ENCODE measurements at places on chromosomes 6 and 20.

DNA sequence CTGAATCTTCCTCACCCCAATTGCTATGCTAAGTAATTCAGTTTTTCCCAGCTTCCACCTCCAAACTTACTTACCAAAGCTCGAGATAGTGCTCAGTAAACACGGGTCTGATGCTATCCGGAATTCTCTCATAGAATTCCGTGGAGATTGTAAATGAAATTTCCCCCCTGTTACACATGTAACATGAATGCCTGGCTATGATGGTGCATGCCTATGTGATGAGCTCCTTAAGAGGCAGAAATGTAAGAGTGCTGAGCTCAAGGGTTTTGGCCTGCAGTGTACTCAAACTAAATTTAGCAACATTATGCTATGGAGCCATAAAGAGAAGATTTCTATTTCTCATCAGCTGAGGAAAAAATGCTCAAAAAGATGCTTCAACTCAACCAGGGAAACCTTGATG is 133.4 kb upstream of the FUT9 start:
- DNase-seq: no peak

GRCh38 chr6:135667691-135668455 is 170.3 kb upstream of the AHI1 start:
- no peak for DNase-seq

- DNase-seq: no peak
Measured at GRCh38 chr6:79755967-79756366, 124.8 kb downstream of the SH3BGRL2 start.

DNA sequence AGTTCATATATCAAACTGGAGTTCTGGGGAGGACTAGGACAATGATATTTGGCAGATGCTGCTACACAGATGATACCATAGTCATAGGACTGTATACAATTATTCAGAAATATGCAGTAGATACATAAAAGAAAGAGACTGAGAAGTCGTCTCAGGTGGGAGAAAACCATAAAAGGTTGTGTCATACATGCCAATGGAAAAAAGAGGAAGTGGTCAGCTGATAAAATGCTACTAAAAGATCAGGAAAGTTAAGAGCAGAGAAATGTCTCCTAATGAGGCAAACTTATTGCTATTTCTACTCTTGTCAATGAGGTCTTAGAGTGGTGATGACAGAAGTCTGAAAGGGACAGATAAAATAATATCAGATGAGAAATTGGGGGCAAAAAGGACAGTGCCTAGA is 407.6 kb downstream of the COL12A1 start:
- no peak for DNase-seq

DNA sequence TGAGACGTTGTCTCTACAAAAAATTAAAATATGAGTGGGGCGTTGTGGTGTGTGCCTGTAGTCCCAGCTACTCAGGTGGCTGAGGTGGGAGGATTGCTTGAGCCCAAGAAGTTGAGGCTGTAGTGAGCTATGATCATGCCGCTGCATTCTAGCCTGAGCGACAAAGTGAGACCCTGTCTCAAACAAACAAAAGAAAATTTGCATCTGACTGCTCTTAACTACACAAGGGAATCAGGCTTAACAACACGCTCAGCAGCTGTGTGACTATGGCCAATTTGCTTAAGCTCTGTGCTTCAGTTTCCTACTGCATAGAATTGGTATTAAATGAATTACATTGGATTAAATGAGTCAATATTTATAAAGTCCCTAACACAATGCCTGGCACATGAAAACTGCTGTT is 24.3 kb upstream of the MRPS10 start:
- DNase-seq: no peak

GRCh38 chr6:156021746-156022396 is 566.2 kb upstream of the NOX3 start:
- peak; percentile 6 for DNase-seq

DNA sequence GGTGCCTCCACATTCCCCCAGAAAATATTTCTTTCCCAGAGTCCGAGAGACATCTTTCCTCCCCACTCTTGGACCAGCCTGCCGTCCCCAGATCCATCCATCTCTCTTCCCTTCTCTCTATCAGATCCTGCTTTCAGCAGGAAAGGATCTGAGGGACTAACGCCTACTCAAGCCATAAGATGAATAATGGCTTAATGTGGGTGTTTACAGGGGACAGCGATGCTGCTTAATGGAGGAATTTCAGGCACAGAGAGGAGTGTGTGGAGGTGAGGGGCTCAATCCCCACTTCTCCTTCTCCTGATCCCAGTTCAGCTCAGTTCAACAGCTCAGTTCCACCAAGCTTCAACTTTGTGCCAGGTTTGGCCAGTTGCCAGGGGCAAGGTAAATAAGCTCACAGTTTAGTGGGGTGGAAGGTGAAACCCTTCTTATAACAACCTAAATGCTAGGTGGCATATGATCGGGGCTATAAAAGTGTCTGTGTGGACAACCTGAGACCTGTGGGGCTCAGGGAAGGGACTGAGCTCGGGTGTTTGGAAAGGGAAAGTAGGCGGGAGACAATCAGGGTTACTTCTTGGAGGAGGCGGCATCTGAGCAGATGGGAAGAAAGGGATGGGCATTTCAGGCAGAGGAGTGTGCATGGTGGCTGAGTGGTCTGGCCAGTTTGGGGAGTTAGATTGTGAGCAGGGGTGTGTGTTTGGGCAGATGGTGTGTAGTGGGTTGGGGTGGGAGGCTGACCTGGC is 55.8 kb downstream of the CDH22 start:
- no peak for DNase-seq

DNA sequence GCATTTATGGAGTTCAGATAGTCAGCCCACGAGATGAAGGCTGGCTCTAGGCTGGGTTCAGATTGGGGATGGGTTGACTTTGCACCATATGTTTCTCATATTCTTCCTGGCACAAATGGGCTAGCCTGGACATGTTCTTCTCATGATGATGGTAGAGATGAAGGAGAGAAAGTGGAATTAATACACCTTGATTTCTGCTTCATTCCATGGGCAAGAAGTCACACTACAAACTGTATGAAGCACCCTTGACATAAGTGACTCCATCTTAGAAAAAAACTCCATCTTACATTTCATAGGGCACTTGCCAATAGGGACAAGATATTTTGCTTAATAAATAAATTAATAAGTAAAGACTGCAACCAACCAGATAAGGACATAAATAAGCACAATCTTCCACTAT is 12.0 kb upstream of the CD83 start:
- DNase-seq: no peak

GRCh38 chr6:79600812-79601609 is 30.1 kb upstream of the SH3BGRL2 start:
- peak; percentile 59 for DNase-seq

DNA sequence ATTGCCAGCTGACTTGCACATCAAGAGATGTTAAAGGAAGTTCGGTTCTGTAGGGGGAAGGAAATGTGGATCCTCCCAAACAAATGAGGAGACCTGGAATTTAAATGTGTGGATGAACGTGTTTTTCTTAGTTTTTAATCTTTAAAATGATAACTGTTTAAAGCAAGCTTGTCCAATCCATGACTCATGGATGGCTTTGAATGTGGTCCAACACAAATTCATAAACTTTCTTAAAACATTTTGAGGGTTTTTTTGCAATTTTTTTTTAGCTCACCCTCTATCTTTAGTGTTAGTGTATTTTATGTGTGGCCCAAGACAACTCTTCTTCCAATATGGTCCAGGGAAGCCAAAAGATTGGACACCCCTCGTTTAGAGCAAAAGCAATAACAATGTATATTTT is 12.6 kb downstream of the TUBB2B start:
- DNase-seq: no peak

- no peak for DNase-seq
Measured at GRCh38 chr6:157239148-157239547, 84.2 kb downstream of the TMEM242 start.

DNA sequence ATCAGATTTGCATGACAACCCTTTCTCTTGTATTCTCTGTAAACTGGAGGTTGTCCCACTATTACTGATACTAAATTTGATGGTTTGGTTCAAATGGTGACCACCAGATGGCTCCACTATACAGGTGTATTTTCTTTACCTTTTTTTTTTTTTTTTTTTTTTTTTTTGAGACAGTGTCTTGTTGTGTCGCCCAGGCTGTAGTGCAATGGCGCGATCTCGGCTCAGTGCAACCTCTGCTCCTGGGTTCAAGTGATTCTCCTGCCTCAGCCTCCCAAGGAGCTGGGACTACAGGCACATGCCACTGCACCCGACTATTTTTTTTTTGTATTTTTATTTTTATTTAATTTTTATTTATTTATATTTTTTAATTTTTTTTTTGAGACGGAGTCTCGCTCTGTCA is 6.6 kb upstream of the WTAP start:
- peak; percentile 40 for DNase-seq

- no peak for DNase-seq
Measured at GRCh38 chr20:43959079-43959919, 44.6 kb downstream of the TOX2 start.

DNA sequence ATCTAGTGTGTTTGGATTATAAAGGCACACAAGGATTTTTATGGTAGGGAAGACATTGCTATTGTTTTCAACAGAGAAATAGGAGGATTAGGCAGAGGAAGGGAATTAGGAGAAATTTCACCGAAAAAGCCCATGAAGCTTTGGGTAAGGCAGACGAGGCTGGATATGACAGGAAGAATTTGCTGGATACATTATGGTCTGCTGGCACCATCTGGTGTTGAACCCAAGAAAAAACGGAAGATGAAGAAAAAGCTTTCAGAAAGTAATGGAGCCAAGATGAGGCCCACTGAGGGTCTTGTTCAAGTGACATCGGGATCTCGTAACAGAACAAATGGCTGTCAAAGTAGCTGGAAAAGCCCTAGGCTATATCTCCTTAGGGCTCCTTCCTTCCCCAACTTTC is 56.5 kb downstream of the OR2J2 start:
- no peak for DNase-seq

- DNase-seq: no peak
Measured at GRCh38 chr20:32650401-32650944, 23.3 kb downstream of the C20orf203 start.

- DNase-seq: no peak
Measured at GRCh38 chr6:117829594-117830319, 77.3 kb upstream of the SLC35F1 start.

GRCh38 chr6:79466207-79466834 is 70.9 kb downstream of the LCA5 start:
- DNase-seq: peak; percentile 19

GRCh38 chr6:170023620-170024521 is 267.0 kb downstream of the DLL1 start:
- DNase-seq: no peak

DNA sequence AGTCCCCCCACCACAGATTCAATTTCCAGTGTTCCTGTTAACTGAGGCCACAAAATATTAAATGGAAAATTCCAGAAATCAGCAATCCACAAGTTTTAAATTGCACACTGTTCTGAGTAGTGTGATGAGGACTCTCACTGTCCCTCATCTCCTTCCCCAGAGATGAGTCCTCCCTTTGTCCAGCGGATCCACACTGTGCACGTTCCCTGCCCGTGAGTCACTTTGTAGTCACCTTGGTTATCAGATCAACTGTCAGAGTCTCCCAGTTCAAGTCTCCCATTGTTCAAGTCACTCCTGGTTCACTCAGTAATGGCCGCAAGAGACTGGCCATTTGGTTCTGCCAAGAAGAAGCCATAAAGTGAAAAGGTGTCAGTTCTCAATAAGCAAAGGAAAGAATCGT is 168.6 kb upstream of the AFDN start:
- DNase-seq: no peak

- DNase-seq: no peak
Measured at GRCh38 chr6:39666706-39667489, 58.3 kb downstream of the KIF6 start.

- DNase-seq: no peak
Measured at GRCh38 chr6:28816339-28816908, 107.4 kb downstream of the TRIM27 start.

GRCh38 chr6:122490607-122491006 is 19.0 kb upstream of the SERINC1 start:
- no peak for DNase-seq

DNA sequence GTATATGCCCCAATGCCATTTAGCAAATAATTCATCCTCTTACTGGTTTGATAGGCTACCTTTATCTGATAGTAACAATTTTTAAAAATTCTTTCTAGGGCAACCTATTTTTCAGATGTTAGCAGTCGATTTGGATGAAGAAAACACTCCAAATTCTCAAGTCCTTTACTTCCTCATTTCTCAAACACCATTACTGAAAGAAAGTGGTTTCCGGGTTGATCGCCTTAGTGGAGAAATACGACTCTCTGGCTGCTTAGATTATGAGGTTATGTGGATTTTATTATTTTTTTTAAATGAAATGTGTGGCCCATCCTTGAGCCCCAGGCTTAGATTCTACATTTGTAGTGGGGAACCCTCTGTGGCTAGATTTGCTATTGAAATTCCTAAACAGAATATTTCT is 26.3 kb downstream of the CDH26 start:
- DNase-seq: no peak

GRCh38 chr20:20255099-20255498 is 112.8 kb upstream of the INSM1 start:
- DNase-seq: no peak

DNA sequence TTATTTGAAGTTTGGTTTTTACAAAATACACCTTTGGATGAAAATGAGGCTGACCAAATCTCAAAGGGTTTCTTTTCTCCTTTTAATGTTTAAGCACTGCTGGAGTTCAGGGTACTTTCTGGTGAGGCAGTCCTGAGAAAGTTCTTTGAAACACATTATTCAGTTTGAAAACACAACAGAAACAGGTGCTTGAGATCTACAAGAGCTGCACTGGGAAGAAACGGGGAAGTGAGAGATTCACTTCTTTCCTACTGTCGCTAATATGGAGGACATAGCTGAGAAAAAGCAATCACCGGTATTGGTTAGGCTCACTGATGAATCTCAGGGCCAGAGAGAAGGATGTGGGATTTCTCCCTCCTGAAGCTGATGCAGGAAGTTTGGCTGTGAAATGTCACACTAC is 22.9 kb upstream of the TMEM170B start:
- no peak for DNase-seq

DNA sequence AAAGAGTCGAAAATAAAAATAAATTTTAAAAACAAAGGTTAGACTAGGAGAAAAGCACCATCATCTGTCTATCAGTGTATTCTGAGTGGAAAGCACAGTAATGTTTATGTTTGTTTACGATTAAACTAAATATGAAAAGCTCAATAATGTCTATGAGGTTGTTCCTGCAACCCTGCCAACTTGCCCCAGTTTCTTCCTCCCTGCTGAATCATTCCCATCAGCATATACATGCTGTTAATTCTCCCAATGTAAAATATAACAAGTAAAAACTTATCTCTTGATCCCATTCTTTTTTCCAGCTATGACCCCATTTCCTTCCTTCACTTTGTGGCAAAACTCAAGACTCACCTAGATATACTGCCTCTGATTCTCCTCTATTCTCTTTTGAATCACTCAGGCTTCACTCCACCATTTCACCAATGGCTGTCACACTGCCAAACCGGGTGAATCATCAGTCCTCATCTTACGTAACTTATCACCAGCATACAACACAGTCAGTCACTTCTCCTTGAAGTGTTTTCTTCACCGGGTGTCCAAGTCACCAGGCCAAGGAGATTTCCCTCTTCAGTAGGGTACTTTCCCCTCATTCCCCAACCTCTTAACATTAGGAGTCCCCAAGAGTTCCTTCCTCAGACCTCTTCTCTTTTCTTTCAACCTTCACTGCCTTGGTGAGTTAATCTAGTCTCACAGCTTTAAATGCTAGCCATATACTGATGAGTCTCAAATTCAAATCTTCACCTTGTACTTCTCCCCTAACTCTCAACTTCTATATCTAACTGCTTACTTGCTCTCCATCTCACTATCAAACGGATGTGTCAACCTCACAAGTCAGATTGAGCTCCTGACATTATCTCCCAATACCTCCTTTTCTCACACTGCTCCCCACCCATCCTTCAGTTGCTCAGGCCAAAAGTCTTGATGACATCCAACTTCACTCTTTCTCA is 6.2 kb downstream of the TMEM242 start:
- no peak for DNase-seq
